K562 (cell line): ENCODE measurements at places on chromosomes 16 and 17. TPM values are rescaled to one million over a fixed set of nuclear protein-coding genes. Genes with fewer than 3 reads are reported as not detected.

Gene TBX6
- 0.18 and 0.51 TPM in 2 replicates for total RNA-seq

Gene MYH11
- total RNA-seq: 0.47 and 0.78 TPM in 2 replicates

Gene CDRT15
- total RNA-seq: not detected in 2 replicates

Gene TNFRSF17
- total RNA-seq: not detected in 2 replicates

Gene TP53TG3F
- 0.84 and 1.2 TPM in 2 replicates for total RNA-seq

Gene TLCD1
- total RNA-seq: 27.1 and 29.5 TPM in 2 replicates

Gene RPL19
- 2,367 and 2,508 TPM in 2 replicates for total RNA-seq

Gene SMIM36
- total RNA-seq: not detected in 2 replicates

Gene TEKT1
- not detected in 2 replicates for total RNA-seq

Gene TVP23A
- 0.04 and 0.09 TPM in 2 replicates for total RNA-seq

Gene SOX8
- 0.07 TPM in 2 replicates for total RNA-seq

Gene TIMP2
- 0.49 and 0.55 TPM in 2 replicates for total RNA-seq

Gene GPRC5C
- 6.4 and 7.8 TPM in 2 replicates for total RNA-seq

Gene CCL1
- not detected in 2 replicates for total RNA-seq

Gene ABCA6
- total RNA-seq: 0.02 and 0.73 TPM in 2 replicates

Gene MT1F
- 0.38 TPM in 1 of 2 replicates, not detected in the other for total RNA-seq

Gene SCGB1C2
- not detected in 2 replicates for total RNA-seq

Gene LGALS9C
- total RNA-seq: not detected in 2 replicates

Gene NTN1
- 0.02 TPM in 2 replicates for total RNA-seq

Gene NUPR1
- 0.56 and 1.5 TPM in 2 replicates for total RNA-seq

Gene TBC1D3E
- total RNA-seq: not detected in 2 replicates

Gene PTX4
- 0.11 and 0.38 TPM in 2 replicates for total RNA-seq

Gene MEFV
- not detected in 2 replicates for total RNA-seq
